ENCODE measurements at places on chromosomes 5 and 9.

DNA sequence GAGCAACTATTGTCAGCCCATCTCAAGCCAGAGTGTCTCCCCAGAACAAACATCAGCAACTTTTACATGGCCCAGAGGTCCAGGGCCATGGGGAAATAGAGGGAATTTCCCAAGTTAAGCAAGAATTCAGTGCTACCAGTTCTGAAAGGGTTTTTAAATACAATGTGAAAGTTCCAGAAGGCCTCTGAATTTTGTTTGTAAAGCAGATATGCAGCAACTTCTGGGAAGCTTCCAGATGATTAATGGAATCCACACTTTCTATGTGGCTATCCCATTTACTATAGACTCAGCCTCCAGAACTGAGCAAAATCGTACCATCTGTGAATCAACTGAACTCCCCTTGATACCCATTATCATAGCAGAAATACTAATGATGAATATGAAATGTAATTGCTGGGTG is 93.8 kb downstream of the FEM1C start:
- no peak overlapping the region for H3K4me3 ChIP-seq
- no peaks in the 10 kb centered on the region for H3K36me3 ChIP-seq
- no peaks in the 10 kb centered on the region for H3K27me3 ChIP-seq
- DNase-seq, result no peak
- no peak overlapping the region for H3K27ac ChIP-seq

GRCh38 chr9:126490871-126491567 is 122.7 kb upstream of the LMX1B start:
- no peaks in the 10 kb centered on the region for H3K27me3 ChIP-seq
- no peaks in the 10 kb centered on the region for H3K4me1 ChIP-seq
- H3K27ac ChIP-seq, result no peak overlapping the region
- no peaks in the 10 kb centered on the region for H3K36me3 ChIP-seq
- no peak overlapping the region for H3K4me3 ChIP-seq

DNA sequence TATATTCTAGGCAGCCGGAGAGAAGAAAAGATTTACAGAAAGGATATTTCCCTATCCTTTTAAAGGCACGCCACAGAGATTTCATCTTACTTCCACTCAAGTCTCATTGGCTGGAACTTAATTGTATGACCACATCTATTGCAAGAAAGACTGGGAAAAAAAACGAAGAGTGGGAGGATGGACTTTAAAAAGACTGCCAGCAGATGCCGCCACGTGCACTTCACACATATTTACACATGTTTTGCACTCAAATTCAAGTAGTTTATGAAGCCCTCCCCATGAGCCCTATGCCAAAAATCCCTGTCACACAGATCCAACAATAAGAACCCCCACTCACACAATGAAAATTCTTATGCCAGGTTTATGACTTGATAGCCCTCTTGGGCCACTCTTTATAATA is 138.5 kb upstream of the TYRP1 start:
- H3K4me3 ChIP-seq, result no peak overlapping the region
- no peaks in the 10 kb centered on the region for H3K36me3 ChIP-seq

- no peak for DNase-seq
- H3K27me3 ChIP-seq, result no peaks in the 10 kb centered on the region
- no peaks in the 10 kb centered on the region for H3K36me3 ChIP-seq
- H3K4me3 ChIP-seq, result no peak overlapping the region
- no peaks in the 10 kb centered on the region for H3K4me1 ChIP-seq
Measured at GRCh38 chr9:108850293-108850897, 5.4 kb downstream of the ACTL7B start.

GRCh38 chr5:149320791-149321330 is 24.4 kb upstream of the GRPEL2 start:
- H3K4me3 ChIP-seq, result no peak overlapping the region
- no peaks in the 10 kb centered on the region for H3K4me1 ChIP-seq
- DNase-seq, result peak; percentile 55
- no peak overlapping the region for H3K27ac ChIP-seq

GRCh38 chr9:17907779-17908508 is 329.1 kb downstream of the SH3GL2 start:
- peaks cover 34% of the 10 kb centered on the region for H3K27me3 ChIP-seq
- H3K4me1 ChIP-seq, result no peaks in the 10 kb centered on the region
- no peak for DNase-seq
- peak overlapping the region; percentile 68 for H3K4me3 ChIP-seq
- H3K27ac ChIP-seq, result no peak overlapping the region

- peaks cover 5% of the 10 kb centered on the region for H3K36me3 ChIP-seq
- H3K4me3 ChIP-seq, result no peak overlapping the region
- no peak overlapping the region for H3K27ac ChIP-seq
- H3K27me3 ChIP-seq, result no peaks in the 10 kb centered on the region
- H3K4me1 ChIP-seq, result peaks cover 3% of the 10 kb centered on the region
- peak; percentile 47 for DNase-seq
Measured at GRCh38 chr9:35948901-35949318, 9.0 kb downstream of the OR2S2 start.

- no peaks in the 10 kb centered on the region for H3K27me3 ChIP-seq
- no peak overlapping the region for H3K4me3 ChIP-seq
- H3K27ac ChIP-seq, result no peak overlapping the region
Measured at GRCh38 chr9:13805546-13805945, 508.4 kb downstream of the NFIB start.

DNA sequence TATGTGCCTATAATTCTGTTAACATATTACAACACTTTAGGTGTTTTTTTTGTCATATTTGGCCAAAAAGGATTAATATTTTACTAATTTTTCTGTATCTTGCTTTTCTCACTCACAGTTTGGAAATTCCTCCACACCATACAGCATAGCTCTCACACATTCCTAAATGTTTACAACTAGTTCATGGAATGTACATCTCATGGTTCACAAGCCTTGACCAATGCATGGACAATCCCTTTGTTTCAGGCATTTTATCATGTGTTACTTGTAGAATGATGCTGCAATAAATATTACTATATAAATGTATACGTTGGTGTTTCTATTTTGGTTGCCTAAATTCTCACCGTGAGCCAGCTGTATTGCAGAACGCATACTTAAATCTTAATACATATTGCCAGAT is 80.5 kb upstream of the SPATA31C2 start:
- no peaks in the 10 kb centered on the region for H3K27me3 ChIP-seq
- H3K4me1 ChIP-seq, result no peaks in the 10 kb centered on the region
- H3K36me3 ChIP-seq, result no peaks in the 10 kb centered on the region
- no peak overlapping the region for H3K27ac ChIP-seq
- no peak for DNase-seq
